ENCODE measurements at places on chromosomes 5 and 9.

DNA sequence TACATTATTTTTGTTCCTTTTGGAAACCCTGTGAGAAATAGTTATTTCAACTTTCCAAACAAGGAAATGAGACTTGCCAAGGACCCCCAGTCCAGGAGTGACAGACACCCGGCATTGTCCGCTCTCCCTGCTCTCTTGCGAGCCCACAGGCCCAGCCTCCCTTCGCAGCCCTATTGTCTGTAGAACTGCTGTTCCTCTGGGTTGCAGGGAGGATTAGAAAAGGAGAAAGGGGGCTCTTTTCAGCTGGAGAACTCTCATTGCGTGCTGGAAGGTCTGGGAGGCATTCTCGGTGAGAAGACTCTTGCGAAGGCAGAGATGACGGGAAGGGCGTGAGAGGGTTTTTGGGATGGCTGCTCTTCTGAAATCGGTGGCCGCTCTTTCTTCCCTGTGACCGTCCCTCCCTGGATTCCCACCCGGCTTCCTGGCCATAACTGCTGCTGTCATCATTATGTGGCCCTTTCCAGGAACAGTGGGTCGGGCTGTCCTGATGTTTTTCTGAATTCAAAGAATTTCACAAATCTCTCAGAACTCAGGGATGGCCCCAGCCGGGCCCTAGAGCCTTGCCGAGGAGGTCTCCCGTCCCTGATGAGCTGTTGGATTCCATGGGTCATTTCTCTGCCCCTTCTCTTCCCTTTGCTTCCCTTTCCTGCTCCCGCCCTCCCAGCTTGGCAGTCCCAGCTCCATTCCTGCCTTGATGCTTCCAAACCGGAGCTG is 29.8 kb downstream of the STC2 start:
- no peak for DNase-seq

GRCh38 chr5:143032581-143032836 is 262.3 kb downstream of the ARHGAP26 start:
- no peak for DNase-seq

GRCh38 chr5:96455789-96456188 is 22.7 kb upstream of the PCSK1 start:
- no peak for DNase-seq

DNA sequence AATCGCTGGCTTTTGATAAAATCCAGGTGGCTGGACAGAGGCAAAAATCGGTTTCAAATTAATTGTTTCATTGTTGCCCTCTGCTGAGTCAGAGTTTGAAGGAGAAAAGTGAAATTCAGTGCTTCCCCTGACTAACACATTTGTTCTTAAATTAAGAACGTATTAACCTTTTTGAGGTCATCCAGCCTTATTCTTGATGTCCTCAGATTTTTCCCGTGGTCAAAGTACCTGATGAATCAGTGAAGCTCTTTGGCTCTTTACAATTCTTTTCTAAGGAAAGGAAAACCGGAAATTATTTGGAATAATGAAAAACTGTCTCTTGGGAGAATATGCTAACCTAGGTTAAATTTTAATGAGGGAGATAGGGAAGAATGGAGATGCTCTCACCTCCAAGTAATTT is 21.6 kb downstream of the OSMR start:
- no peak for DNase-seq

GRCh38 chr5:55411876-55412275 is 104.1 kb downstream of the MTREX start:
- no peak for DNase-seq

GRCh38 chr5:96324708-96325107 is 108.3 kb downstream of the PCSK1 start:
- DNase-seq = no peak

DNA sequence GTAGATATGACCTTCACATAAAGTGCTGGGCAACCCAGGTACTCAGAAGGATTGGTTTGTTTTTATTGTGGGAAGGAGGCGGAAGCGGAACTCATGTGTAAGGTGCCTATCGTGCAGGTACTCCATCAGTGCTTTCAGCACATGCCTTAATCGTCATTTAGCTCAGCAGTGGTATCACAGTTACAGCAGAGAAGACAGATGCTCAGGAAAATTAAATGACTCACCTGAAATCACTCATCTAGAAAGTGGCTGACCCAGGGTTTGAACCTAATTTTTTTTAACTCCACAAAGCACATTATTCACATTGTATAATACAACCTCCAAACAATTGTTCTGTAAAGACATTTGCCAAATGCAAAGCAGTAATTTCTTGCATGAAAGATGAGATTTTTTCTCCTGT is 2.2 kb downstream of the C5orf46 start:
- DNase-seq = no peak

DNA sequence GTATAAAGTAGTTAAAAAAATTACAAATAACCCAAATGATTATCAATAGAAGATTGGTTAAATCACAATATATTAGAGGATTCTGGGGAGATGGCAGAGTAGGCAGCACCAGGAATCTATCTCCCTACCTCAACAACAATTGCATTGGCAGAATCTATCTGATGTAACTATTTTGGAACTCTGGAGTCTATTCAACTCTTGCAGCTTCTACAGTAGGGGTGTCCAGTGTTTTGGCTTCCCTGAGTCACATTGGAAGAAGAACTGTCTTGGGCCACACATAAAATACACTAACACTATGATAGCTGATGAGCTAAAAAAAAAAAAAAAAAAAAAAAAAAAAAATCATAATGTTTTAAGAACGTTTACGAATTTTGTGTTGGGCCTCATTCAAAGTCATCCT is 29.2 kb upstream of the ECM2 start:
- DNase-seq = no peak

GRCh38 chr9:123418506-123418905 is 62.5 kb downstream of the CRB2 start:
- DNase-seq = no peak

GRCh38 chr5:154816891-154817492 is 33.4 kb downstream of the FAXDC2 start:
- DNase-seq = no peak

DNA sequence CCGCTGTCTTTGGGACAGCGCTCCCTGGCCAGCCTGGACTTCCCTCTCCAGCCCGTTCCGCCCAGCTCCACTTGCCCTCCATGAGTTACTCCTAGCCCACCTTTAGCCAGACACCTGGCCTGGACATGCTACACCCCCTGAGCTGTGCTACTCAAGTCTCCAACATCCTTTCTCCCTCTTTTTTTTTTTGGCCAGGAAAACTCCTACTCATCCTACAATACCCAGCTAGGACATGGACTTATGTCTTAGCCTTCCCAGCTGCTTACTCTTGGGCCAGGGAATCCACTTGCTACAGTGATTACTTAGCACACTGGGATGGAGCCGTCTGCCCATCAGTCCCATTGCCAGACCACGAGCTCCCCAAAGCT is 92.7 kb upstream of the PHYKPL start:
- no peak for DNase-seq

- no peak for DNase-seq
Measured at GRCh38 chr9:137218754-137219271, 3.2 kb downstream of the RNF208 start.

DNA sequence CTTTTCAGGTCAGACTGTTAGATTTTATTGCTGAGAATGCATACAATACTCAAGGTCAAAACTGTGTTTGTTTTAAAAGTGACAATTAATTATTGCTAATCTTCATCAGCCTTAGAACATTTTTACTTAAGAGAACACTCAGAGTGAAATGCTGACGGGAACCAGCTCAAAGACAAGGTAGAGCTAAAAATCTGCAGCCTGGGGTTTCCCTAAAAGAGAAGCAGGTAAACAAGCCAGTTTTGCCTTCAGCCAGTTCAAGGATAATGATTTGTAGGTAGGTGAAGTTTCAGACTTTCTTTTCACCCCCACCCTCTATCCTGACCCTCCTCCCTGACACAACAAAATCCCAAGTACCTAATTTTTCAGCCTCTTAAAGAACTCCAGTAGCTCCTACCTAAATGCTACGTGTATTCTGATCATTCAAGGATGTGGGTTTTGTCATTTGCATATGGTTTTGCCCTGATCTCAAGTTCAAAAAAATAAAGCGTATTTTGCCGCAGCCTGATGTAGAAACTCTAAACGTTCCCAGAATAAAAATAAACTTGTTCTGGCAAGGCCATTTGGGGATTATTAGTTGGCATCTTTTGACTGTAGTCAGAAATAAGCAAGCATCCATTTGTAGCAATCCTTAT is 407.2 kb downstream of the EFNA5 start:
- DNase-seq = no peak

- DNase-seq = no peak
Measured at GRCh38 chr5:118653872-118654271, 334.5 kb downstream of the DTWD2 start.

DNA sequence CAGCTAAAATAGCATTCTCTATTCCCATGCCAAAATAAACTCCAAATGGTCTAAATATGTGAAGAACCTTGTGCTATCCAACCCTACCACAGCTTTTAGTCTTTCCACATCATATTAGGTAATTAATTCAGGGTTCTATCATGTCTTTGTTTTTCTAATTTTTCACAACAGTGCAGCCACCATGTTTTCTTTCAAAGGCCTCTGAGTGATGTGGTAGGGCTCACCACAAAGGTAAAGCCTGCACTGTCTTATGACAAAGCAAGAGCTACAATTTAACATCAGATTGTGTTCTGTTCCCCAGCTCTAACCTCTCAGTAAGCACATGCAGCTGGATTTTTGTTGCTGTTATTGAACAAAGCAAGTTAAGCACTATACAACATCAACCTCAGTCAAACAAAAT is 52.4 kb downstream of the MEF2C start:
- DNase-seq = no peak

GRCh38 chr5:113634957-113635356 is 121.5 kb downstream of the YTHDC2 start:
- DNase-seq = no peak

DNA sequence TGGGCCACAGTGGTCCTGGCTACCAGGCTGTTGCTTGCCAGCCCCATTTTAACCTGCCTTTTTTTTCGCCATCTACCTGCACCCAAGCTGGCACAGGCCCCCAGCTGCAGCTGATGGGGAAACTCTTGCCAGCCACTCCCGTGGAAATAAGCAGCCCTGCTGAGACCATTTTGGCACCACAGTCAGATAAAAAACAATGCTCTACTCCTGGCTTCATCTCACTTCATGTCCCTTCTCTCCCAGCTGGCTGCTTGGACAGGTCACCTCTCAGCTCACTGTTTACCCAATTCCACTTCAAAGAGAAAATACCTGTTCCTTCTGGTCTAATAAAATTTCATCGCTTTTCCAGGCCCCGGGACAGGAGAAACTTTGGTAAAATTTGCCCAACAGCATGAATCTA is 322.6 kb upstream of the SLC30A5 start:
- no peak for DNase-seq

DNA sequence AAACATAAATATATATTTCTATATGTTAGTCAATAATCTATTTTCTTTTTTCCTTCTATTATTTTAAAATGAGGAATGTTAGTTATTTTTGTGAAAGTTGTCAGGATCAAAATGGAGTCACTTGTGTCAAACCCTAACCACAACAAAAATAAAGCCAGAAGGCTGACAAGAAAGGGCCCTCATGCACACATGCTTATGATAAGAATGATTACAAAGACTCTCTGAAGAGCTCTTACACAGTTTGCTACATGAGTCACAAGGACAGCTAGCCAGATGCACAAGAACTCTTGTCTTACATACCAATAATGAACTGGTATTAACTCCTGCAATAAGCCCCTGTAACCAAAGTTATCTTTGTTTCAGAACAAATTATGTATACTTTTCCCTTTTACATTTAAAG is 64.7 kb downstream of the GGTA1 start:
- DNase-seq = no peak

DNA sequence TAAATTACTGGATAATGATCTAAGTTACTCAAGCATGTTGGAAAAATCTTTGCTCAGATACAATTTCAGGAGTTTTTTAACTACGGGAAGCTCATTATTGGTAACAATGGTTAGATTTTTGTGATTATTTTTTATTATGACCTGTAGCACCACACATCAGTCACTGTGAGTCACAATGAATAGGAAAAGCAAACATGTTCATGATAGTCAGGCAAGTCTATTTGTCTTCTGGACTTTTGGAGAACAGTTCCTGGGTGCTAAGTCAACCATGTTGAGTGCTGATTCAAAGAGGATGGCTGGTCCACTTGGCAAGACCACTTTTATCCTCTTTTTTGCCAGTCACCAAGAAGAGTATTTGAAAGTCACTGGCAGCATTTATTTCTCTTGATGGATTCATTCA is 403.2 kb downstream of the KIF4B start:
- no peak for DNase-seq

- no peak for DNase-seq
Measured at GRCh38 chr5:127942246-127943060, 141.1 kb upstream of the SLC12A2 start.

DNA sequence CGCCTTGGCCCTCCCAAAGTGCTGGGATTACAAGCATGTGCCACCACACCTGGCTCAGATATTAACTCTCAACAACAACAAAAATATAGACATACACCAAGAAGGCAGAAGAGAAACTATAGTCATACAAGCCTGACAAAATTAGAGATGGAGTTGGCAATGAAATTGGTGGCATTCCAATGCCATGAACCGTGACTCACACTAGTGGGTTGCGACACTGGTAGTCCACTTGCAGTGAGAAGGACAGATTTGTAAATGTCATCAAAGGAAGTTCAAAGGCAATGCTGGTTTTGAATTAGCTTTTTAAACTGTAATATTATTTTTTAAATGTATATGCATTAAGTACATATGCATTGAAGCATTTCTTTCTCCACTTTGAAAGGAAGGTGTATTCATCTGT is 8.5 kb upstream of the DNAJC25 start:
- no peak for DNase-seq

- no peak for DNase-seq
Measured at GRCh38 chr5:67693956-67694809, 497.6 kb upstream of the CD180 start.

- no peak for DNase-seq
Measured at GRCh38 chr5:72166070-72166979, 59.0 kb downstream of the MAP1B start.

- no peak for DNase-seq
Measured at GRCh38 chr9:129351642-129352145, 173.6 kb upstream of the IER5L start.

DNA sequence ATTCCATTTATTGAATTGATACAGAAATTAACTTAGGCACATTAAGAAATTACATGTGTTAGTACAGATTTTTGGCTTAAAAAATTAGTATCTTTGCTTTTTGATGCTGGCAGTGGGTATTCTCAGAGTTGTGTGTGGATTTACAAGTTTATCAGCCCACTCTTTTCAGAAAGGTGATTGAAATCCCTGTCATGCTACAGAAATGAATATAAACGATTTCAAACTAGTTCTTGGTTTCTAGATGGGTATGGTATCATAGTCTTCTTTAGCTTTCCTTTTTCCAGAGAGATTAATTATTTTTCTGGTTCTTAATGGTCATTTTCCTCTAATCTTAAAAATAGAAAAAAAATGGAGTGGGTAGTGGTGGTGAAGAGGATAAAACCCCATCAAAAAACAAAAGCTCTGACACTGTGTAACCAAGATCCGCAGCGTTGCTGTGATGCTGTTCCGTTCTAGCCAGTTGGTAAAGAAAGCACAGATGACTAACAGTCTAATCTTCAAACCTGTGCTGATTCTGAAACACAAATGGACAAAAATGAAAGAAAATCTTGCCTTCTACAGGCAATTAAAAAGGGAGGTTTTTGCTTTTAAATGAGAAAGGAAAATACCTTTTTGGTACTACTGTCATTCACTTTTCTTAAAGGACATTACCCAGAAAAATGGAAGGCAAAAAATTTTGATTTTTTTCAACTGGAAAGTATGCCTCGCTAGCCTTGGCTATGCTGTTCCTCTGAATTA is 5.2 kb downstream of the LRRTM2 start:
- DNase-seq = no peak

All from stimulated activated CD8-positive, alpha-beta memory T cell treated with anti-CD3 and anti-CD28 coated beads, Interleukin-4, amount 100 ng/mL, for 4 hours (primary cell).